ENCODE measurements at places on chromosomes 5 and 9.

DNA sequence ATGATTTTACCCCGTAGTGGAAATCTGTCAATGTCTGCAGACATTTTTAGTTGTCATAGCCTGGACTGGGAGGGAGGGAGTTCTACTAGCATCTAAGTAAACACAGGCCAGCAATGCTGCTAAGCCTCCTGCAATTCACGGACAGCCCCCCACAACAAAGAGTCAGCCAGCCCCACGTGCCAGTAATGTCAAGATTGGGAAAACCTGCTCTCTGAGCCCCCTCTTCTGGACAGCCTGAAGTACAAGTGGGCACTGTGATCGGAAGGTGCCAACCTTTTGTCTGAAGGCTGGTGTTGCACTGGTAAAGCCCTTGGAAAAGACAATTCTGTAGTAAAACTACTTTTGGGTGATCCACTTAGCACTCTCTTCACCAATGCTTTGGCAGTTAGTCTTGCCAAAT, 154.5 kb downstream of the TARS1 start:
- DNase-seq, result no peak

- DNase-seq, result no peak
These were observed 59.5 kb upstream of the PCA3 start for GRCh38 chr9:76704593-76705204.

- DNase-seq, result no peak
These were observed 3.8 kb upstream of the ZNF782 start for GRCh38 chr9:96858018-96858573.

GRCh38 chr5:10958728-10959127, 197.7 kb upstream of the DAP start:
- no peak for DNase-seq

- DNase-seq, result no peak
These were observed 69.3 kb downstream of the SHB start for GRCh38 chr9:37999588-38000189.

- DNase-seq, result no peak
These were observed 873 bp downstream of the C9orf50 start for GRCh38 chr9:129619787-129620668.

DNA sequence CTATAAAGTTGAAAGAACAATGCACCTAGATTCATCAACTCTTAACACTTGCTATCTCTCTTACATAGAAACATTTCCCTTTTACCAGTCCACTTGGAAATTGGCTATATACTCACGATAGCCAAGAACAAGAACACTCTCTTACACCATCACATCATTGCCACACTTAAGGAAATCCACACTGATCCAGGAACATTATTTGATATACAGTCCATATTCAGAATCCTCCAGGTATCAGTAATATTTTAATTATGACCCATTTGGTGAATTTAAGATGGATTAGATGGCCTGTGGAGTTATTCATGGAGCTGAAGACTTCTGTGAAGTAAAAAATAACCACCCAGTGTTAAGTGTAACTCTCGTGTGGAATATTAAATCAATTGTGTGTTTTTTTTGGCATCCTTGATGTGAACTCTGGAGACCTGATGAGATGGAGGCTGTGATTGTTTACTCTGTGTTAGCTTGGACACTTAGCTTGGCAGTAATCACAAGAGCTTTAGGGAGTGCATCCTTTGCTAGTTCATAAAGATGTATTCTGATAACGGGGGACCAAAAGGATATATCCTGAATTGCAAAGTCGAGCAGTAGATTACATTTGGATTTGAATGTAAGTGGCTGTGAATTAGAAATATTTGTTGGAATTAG, 52.0 kb upstream of the ABL1 start:
- DNase-seq, result no peak

DNA sequence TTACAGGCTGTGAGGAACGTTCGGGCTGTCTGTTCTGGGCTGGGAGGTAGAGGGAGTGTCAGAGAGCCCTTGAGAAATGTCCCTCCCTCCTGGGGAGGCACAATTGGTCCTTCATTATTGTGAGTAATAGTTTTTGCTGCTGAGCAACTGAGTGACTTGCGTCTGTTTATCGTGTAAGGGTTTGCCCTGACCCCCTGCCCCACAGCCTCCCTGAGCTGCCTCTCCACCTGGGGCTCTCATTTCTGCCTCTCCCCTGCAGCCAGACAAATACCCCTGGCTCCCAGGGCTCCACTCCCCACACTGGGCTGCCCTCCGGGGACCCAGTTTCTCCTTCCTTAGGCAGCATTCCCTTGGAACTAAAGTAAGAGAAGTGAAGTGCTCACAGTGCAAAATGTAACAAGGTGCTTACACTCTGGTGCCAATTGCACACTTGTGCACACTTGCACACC, 174.9 kb upstream of the MVB12B start:
- no peak for DNase-seq

Measured in activated CD4-positive, CD25-positive, alpha-beta regulatory T cell (primary cell).